Left renal cortex interstitium (tissue), 4 donors: ENCODE measurements at places on chromosomes 3 and 15. TPM values are rescaled to one million over a fixed set of nuclear protein-coding genes. Genes with fewer than 3 reads are reported as not detected.

DNA sequence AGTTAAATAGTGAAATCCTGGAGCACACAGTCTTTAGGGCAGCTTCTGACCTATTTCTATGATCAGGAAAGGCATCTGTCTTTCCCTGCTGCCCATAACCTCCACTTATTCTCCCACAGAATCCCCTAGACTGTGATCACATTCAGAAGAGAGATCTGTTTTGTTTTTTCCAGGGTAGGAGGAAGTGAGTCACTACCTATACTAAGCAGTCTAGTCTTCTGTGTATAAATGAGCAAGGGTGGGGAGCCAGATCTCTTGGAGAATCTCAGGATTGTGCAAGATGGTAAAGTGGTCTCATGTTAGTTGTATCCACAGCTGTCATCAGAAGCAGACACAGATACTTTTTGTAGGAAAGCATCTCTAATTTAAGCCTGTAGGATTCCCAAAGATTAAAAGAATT is 11.8 kb upstream of the FBXO22 start:
- DNase-seq, result no peak

DNA sequence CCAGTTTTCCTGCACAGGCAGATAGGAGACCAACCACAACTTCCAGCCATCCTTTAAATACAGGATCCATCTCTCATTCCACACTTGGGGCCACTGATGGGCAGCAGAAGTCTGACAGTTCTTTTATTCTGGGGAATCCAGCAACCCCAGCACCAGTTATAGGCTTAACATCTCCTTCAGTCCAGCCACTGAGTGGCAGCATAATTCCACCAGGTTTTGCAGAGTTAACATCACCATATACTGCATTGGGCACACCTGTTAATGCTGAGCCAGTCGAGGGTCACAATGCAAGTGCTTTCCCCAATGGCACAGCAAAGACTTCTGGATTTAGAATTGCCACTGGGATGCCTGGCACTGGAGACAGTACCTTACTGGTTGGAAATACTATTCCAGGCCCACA is 2.9 kb downstream of the NPAP1 start:
- DNase-seq, result no peak

GRCh38 chr3:8239095-8239494 is 262.5 kb upstream of the LMCD1 start:
- no peak for DNase-seq

DNA sequence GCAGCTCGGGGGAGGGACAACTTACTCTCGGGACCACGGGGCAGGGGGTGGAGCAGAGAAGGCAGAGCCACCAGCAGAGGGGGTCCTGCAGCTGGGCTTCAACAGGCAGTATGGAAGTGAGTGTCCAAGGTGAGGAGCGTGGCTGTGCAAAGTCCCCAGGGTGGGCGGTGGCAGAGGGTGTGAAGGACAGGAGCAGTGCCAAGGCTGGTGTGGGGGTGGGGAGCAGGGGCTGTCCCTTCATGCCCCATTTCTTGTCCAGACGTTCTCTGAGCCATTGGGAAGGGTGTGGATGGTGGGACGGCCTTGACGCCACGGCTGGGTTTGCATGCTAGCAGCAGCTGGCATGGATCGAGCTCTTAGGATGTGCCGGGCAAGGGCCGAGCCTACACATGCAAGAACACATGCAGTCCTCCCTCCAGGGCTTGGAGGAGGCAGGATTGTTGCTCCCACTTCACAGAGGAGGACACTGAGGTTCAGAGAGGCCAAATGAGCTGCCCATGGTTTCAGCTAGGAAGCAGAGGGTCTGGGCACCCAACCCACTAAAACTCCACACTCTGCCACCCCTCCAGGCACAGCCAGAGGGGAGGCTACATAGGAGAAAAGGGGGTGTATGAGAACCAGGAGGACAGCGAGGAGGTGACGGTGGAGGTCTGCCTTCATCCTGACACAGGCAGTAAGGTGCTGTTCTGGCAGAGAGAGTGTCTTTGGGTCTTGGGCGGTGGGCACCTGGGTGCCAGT is 93.6 kb downstream of the TBC1D2B start:
- no peak for DNase-seq

- DNase-seq, result no peak
Observed at GRCh38 chr3:133443649-133444422, 44.0 kb downstream of the BFSP2 start.

Gene CDHR4
- polyA plus RNA-seq, result not detected

Gene GPR149
- not detected for polyA plus RNA-seq

- no peak for DNase-seq
Observed at GRCh38 chr3:196624067-196624790, 15.3 kb upstream of the NRROS start.

Gene RYK
- polyA plus RNA-seq, result 88.9 TPM

DNA sequence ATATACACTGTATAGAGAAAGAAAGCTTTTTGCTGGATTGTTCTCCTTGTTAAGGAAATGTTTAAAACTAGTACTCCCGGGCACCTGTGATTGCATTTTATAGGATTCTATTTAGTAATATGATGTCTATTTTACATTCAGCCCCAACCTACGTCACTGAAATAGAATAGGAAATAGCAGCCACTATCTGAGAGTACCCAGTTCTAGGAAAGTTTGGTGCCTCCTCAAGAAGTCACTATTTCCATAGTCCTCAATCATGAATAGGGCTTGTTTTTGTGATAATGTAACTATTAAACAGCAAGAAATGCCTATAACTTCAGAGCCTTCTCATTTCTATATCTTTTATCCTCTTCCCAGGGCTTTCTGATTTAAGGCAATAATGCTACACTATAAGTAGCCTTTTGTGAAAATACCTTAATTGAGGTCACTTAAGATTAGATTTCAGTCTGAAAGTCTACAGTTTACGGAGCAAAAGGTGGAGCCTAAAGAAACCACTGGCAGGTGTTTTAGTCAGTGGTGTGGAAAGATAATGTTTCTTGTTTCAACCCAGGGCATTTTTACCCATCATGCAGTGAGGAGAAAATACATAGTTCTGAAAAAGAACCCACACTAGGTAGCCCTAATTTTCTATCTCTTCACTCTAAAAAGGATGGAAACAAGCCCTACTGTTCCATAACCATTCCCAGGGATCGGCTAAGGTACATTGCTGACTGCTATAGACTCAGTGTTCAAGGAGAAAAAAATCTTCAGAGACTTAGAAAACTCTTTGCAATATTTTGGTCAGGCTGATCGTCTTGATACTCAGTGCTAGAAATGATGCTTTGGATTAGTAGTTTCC is 38.7 kb downstream of the TIGIT start:
- DNase-seq, result no peak

Gene CDC25A
- 9.7 TPM for polyA plus RNA-seq

GRCh38 chr3:147218965-147219364 is 187.4 kb downstream of the ZIC4 start:
- DNase-seq, result no peak

- no peak for DNase-seq
Observed at GRCh38 chr3:112646623-112647022, 5.7 kb upstream of the CCDC80 start.

DNA sequence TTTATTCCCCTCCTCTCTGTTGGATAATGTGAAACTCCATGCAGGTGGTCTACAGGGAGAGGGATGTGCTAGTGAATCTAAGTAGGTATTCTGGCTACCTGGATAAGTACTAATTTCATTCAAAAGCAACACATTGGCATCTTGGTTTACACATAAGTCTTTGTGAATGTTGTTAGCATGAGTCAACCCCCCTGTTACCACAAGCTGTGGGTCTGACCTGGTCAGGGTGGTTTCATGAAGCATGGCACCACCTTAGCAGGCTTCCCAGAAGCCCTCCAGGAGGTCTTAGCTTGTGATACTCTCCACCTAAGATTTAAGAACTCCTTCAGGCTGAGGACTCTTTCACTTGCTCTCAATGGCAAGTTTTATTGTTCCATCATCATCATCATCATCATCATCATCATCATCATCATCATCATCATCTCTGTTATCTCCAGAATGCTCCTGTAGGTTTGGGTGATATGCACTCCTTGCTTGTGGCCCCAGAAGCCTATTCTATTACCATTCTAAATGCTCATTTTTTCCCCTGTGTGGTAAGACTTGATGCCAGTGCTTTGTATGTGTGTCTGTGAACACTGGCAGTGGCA is 62.8 kb downstream of the EPHB1 start:
- DNase-seq, result no peak

DNA sequence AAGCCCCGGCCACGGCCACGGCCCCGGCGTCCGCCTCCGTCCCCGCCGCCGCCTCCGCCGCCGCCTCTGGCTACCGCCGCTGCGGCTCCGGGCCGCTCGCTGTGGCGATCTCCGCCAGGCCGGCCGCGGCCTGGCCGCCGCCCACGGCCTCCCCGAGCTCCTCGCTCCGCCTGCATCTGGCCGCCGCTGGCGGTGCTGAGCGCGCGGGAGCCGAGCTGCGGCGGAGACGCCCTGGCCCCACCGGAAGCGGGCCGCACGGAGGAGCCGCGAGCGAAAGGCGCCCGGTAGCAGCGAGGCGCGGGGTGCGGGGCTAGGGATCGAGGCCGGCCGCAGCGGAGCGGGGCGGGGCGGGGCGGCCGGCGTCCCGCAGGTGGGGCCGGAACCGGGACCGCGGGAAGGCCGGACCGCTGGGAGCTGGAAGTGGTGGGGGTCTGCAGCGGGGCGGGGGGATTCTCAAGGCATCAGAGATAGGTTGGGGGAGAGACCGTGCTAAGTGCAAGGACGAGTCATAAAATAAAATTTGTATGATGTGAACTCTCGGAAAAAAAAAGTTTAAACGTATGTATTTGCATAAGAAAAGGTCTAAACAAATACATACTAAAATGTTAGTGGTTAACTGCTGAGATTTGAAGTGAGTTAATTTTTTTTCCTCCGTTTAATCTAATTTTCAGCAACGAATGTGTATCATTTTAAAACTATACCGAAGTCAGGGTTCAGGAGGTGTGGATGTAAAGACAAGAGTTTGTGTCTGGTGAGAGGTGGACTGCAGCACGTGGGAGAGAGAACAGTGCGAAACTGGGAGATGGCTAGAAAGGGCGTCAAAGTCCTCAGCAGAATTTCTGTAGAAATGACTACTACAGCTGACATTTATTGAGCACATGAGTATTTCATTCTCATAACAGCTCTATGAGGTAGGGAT is at the start of gene AVEN:
Gene AVEN (minus strand): TSS at position 334 of the 919 bp plus-strand sequence. CDS start 158 bp downstream, at position 176.
- DNase-seq, result no peak

DNA sequence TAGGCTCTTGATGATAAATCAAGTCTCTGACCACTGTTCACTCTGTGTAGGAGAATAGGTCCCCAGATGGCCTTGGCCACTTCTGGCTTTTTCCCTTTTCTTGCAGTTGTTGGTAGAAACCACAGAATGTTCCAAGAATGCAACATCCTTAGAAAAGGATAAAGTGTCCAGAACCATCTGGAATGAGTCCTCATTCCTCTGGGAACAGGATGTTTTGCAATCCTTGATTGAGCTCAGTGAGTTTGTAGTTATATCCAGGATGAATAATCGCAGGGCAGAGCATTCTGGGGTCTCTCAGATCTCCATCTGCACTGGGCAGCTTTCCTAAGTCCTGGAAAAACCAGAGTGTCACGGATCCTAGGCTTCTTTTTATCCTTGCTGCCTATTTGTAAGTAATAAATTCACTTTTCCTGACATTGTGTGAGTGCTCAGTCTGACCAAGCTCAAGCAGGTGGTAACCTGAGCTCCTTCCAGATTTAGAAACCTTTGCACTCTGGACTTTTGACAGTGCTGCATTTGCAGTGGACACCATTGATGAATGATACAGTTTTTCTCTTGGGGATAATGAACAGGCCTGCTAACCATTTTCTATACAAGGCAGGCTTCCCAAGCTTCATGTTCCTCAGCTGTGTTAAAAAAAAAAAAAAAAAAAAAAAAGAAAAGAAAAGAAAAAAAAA is 1028.6 kb downstream of the OTOL1 start:
- DNase-seq, result no peak

DNA sequence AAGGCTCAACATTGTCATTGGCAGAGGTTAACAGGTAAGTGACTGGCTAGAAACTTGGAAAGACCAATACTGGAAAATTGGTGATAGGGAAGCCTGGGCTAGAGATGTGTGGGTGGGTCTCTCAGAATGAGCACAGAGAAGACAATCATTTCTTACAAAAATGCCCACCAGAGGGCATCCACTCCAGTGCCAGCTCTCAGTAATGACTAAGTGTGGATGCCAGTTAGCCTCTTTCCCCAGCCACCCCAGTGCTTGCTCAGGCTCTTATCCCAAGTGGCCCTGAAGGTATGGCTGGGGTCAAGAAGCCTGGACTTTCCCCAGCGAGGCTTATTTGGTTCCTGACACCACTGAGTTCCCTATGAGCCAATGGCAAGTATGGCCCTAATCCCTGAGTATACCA is 115.9 kb upstream of the ST8SIA2 start:
- DNase-seq, result no peak

- DNase-seq, result no peak
Observed at GRCh38 chr3:110894574-110894973, 177.0 kb upstream of the NECTIN3 start.
